PC-9 (cell line): ENCODE measurements at places on chromosomes 1 and 21.

GRCh38 chr1:65527707-65528503 lies 107.4 kb downstream of the LEPR start:
- no peak for DNase-seq

GRCh38 chr1:191026828-191027227 lies 549.2 kb upstream of the BRINP3 start:
- DNase-seq, result no peak

DNA sequence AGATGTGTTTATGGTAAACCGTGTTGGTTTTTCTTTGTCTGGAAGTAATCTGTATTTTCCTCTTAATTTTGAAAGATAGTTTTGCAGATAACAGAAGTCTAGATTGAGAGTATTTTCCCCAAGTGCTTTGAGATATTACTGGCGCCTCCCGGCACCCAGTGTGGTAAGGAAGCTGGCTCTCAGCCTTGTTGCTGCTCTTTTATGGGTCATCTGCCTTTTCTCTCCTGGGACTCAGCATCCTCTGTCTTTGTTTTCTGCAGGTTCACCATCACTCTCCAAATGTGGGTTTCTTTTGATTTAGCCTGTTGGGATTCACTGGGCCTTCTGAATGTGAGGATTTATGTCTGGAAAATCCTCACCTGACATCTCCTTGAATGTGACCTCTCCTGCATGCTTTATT lies 37.4 kb downstream of the POFUT2 start:
- DNase-seq, result no peak

- DNase-seq, result no peak
These were observed 12.3 kb downstream of the SORT1 start for GRCh38 chr1:109385417-109385816.

- DNase-seq, result no peak
These were observed 3.8 kb downstream of the PLEKHA6 start for GRCh38 chr1:204355913-204356312.

DNA sequence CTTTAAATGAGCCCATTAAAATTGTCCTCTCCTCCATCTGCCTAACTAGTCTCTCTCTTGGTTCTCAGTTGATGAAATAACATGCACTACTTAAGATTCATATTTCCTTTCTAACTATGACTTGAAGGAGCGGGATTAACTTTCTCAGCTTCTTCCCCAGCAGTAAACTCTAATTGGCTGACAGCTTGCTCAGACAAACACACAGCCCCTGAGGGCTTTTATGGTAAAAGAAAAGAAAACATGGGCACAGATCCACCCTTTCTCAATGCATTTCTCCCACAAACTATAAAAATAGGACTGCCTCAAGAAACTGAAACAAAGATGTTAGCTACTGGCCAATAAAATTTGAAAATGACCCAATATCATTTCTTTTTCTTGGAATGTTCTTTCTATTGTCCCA lies 703.1 kb downstream of the ADGRL2 start:
- DNase-seq, result no peak

DNA sequence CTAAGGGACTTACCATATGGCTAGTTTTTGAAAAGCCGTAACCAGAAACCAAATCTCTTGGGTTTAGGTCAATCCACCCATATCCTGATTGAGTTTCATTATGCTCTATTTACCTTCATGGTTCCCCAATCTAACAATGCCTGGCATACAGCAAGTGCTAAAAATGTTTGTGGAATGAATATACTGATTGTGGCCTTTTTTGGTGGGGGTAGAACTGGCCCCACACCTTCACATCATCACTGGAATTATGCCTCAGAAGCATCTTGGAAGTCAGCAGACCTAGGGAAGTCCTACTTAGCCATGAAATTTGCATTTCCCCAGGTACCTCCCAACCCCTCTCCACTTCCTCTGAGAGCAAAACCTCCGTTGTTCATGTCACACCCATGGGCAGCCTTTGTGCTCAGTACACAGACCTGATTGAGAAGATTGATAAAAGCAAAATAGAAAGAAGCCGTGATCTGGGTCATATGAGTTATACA lies 17.8 kb upstream of the SLAMF1 start:
- no peak for DNase-seq

GRCh38 chr1:74641876-74642275 lies 31.7 kb downstream of the ERICH3 start:
- no peak for DNase-seq
